ENCODE measurements at places on chromosomes 5 and 9. TPM values are rescaled to one million over a fixed set of nuclear protein-coding genes. Genes with fewer than 3 reads are reported as not detected.

DNA sequence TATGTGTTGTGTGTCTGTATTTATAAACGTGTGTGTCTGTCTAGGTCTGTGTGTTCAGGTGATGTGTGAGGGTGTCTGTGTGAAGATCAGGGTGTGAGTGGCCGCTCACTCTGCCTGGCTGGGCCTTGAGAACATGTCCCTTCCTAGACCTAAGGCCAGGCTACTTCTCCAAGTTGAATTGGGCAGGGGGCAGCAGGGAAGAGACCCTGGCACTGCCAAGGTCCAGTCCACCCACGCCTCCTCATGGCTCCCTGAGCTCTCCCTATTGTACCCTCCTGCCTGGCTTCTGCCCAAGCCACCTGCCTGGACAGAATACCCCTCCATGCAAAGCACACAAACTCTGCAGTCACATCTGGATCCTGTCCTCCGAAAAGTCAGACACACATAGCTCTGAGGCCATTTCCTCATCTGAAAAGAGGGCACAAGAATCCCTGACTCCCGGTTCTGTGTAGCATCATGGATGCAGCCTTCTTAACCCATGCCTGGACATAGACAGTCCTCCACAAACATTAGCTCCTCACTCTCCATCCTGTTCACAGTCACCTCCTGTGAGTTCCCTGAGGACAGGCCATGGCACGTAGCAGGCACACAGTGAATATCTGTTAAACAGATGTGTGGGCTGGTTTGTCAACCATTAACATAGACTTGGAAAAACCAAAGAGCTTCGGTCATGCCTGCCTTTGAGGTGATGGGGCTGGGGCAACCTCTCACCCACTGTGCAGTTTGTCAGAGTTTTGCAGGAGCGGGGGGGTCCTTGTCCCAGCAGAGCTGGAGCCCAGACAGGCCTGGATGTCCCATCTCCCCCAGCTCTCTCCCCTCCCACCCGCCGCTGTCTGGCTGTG, 167.8 kb upstream of the MVB12B start:
- no peak overlapping the region for H3K4me3 ChIP-seq
- H3K27me3 ChIP-seq: peaks cover 16% of the 10 kb centered on the region
- DNase-seq: no peak
- no peak overlapping the region for H3K27ac ChIP-seq

- H3K36me3 ChIP-seq: no peaks in the 10 kb centered on the region
- H3K27ac ChIP-seq: no peak overlapping the region
- peaks cover 3% of the 10 kb centered on the region for H3K4me1 ChIP-seq
- H3K27me3 ChIP-seq: peaks cover 39% of the 10 kb centered on the region
- H3K4me3 ChIP-seq: no peak overlapping the region
Observed at GRCh38 chr5:483434-484140, 40.6 kb downstream of the EXOC3 start.

GRCh38 chr5:170161069-170161468, 55.4 kb downstream of the FOXI1 start:
- no peak overlapping the region for H3K4me3 ChIP-seq
- no peaks in the 10 kb centered on the region for H3K4me1 ChIP-seq
- no peaks in the 10 kb centered on the region for H3K27me3 ChIP-seq
- no peak for DNase-seq
- no peaks in the 10 kb centered on the region for H3K36me3 ChIP-seq

DNA sequence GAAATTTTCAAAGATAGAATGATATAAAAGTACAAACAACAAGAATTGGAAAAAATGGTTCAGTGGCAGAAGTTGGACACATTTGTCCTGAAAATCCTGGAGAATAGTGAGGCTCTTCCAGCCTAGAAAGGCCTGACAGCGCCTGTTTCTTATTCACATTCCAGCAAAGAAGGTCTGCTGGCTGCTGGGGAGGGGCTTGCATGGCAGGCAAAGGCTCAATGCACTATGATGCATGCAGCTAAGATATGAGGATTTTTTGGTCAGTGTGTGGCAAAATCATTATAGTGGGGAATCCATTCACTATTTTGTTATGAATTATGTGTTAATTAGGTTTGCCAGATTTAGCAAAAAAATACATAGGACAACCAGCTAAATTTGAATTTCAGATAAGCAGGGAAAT, 243.9 kb upstream of the SLC30A5 start:
- H3K4me3 ChIP-seq: no peak overlapping the region
- H3K36me3 ChIP-seq: no peaks in the 10 kb centered on the region
- no peak overlapping the region for H3K27ac ChIP-seq

DNA sequence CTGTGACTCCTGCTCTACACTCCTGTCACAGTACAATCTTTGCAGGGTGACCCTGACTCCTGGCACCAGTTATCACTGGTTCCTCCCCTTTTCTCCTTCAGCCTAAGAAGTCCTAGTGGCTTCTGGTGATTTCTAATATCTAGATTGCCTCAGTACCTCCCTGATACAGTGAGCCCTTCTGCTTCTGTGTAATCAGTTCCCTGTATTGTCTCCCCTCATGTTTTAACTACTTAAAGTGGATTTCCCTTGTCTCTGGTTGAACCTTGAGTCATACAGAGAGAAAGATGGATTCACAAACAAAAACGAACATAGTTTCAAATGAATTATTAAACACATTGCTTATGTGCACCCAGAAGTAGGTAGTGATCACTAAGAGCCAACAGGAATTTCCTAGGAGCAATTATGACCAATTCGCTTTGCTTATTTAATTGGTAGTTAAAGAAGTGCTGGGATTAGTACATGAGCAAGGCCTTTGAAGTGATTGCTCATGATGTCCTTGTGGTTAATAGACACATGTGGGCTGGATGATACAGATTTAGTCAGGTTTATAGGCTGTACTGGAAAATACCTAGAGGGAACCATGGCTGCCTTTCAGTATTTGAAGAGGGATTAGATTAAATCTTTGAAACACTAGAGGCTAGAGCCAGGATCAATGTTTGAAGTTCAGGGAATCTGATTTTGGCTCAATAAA, 145.8 kb upstream of the MEF2C start:
- H3K27ac ChIP-seq: no peak overlapping the region
- H3K36me3 ChIP-seq: no peaks in the 10 kb centered on the region
- H3K4me1 ChIP-seq: no peaks in the 10 kb centered on the region
- no peaks in the 10 kb centered on the region for H3K27me3 ChIP-seq

- no peak for DNase-seq
- no peak overlapping the region for H3K4me3 ChIP-seq
- H3K4me1 ChIP-seq: no peaks in the 10 kb centered on the region
- H3K36me3 ChIP-seq: no peaks in the 10 kb centered on the region
- H3K27ac ChIP-seq: no peak overlapping the region
Observed at GRCh38 chr5:91487420-91487819, 104.3 kb upstream of the ARRDC3 start.

DNA sequence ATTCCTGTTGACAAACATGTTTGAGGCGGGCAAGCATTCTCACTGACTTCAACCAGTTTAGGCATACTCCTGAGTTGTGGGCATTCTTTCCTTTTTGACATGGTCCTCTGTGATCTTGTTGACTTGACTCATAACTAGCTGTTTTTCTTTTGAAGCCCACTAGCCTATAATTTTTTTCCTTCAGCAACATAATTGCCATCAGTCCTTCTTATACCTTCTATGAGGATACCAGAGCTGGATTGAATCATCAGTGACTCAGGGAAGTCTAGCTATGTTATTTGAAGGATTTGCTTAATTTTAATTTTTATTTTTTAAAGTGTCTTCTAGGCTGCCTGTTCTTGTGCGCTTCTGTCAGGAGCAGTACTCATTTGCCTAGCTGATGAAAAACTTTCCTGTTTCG, 259.5 kb downstream of the NR3C1 start:
- no peaks in the 10 kb centered on the region for H3K4me1 ChIP-seq
- H3K4me3 ChIP-seq: no peak overlapping the region
- H3K27ac ChIP-seq: peak overlapping the region; percentile 21
- peaks cover 12% of the 10 kb centered on the region for H3K36me3 ChIP-seq
- no peak for DNase-seq
- no peaks in the 10 kb centered on the region for H3K27me3 ChIP-seq

- H3K27me3 ChIP-seq: peaks cover 7% of the 10 kb centered on the region
- no peak overlapping the region for H3K4me3 ChIP-seq
- H3K27ac ChIP-seq: no peak overlapping the region
- no peaks in the 10 kb centered on the region for H3K36me3 ChIP-seq
- H3K4me1 ChIP-seq: peaks cover 30% of the 10 kb centered on the region
Observed at GRCh38 chr5:124740071-124740470, 6.4 kb downstream of the ZNF608 start.

- no peak overlapping the region for H3K4me3 ChIP-seq
- DNase-seq: no peak
- H3K4me1 ChIP-seq: no peaks in the 10 kb centered on the region
- no peak overlapping the region for H3K27ac ChIP-seq
- H3K36me3 ChIP-seq: no peaks in the 10 kb centered on the region
- peaks cover 10% of the 10 kb centered on the region for H3K27me3 ChIP-seq
Observed at GRCh38 chr9:133976887-133977286, 15.2 kb downstream of the VAV2 start.

- DNase-seq: no peak
- H3K4me3 ChIP-seq: no peak overlapping the region
- H3K27ac ChIP-seq: no peak overlapping the region
- H3K4me1 ChIP-seq: no peaks in the 10 kb centered on the region
- H3K36me3 ChIP-seq: peaks cover 3% of the 10 kb centered on the region
Observed at GRCh38 chr5:143164557-143164956, 238.9 kb downstream of the NR3C1 start.

DNA sequence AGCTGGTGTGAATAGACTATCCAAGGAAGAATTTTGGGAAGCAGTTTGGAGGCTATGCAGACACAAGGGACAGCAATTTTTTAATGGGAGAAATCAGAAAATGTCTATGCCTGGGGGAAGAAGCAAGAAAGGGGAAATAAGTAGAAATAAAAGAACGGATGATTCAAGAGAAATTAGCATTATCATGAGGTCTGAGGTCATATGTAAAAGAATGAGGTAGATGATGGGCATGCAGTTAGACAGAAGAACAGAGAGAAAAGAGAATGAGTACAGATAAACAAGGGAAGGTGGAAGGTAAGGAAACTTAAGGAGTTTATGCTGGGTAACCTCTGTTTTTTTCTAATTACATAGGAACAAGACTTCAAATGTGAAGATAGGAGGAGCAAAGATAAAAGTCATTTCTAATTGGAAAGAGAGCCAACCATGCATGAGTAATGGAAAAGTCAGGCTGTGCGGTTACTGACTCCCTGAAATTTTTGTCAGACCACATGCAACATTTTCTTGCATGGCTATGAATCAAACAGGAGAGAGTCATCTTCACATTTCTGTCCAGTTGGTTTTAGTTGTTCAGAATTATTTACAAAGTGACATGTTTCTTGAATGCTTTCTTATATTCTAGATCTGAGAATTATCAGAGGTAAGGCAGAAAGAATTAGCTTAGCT, 101.0 kb upstream of the PIK3R1 start:
- no peaks in the 10 kb centered on the region for H3K27me3 ChIP-seq
- H3K36me3 ChIP-seq: no peaks in the 10 kb centered on the region
- H3K4me3 ChIP-seq: no peak overlapping the region
- no peaks in the 10 kb centered on the region for H3K4me1 ChIP-seq
- no peak for DNase-seq

- H3K4me1 ChIP-seq: no peaks in the 10 kb centered on the region
- H3K27me3 ChIP-seq: no peaks in the 10 kb centered on the region
- no peaks in the 10 kb centered on the region for H3K36me3 ChIP-seq
- no peak for DNase-seq
Observed at GRCh38 chr9:105879181-105879580, 184.8 kb downstream of the TMEM38B start.

- no peaks in the 10 kb centered on the region for H3K36me3 ChIP-seq
- H3K4me3 ChIP-seq: peak within 1 kb of the TSS; percentile 27
- peaks cover 54% of the 10 kb centered on the region for H3K27me3 ChIP-seq
- no peak for DNase-seq
Observed at GRCh38 chr9:117414906-117415331, at the start of gene ASTN2. Gene ASTN2 (minus strand): TSS chr9:117415057. CDS start chr9:117414938, 119 bp downstream.

DNA sequence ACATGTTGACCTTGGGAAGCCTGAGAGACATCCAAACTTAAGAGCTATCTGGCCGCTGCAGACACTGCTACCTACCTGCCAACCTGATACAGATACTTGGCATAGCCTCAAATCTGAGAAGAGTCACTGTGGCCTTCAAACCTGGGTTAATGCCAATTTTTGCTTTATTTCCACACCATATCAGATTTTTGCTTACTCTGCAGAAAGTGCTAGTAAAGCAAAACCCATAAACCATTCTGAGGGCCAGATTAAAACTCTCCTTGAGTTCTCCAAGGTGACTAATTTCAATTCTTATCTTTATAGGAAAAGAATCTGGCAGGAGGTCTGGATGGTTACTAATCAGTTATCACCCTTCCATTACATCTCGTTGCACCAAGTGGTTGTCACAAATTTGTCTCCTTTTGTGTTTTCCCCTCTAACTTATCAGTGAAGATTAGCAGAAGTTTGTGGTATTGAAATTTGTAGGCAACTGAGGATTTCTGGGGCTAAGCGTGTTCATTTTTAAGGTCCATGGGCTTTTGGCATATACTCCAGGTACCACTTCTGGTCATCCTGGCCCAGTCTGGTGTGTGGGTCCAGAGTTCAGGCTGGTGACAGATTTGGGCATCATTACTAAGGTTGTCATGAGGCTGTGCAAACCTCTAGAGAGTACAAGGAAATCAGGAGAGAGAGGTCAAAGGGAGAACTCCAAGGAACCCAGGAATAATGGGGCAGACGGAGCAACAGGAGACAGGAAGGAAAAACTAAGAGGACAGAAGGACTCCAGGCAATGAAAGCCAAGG, 177.9 kb downstream of the TSSK1B start:
- no peak overlapping the region for H3K27ac ChIP-seq
- DNase-seq: no peak
- no peaks in the 10 kb centered on the region for H3K27me3 ChIP-seq
- no peak overlapping the region for H3K4me3 ChIP-seq

DNA sequence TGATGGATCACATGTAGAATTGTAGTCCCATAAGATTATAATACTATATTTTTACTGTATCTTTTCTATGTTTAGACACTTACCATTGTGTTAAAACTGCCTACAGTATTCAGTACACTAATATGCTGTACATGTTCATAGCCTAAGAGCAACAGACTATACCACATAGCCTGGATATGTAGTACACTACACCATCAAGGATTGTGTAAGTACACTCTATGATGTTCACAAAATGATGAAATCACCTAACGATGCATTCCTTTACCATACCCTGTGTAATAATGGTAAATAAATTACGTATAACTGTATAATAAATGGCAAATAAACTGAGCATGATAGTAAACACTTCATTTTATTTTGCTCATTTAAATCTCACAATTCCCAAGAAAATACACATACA, 60.3 kb downstream of the RICTOR start:
- no peaks in the 10 kb centered on the region for H3K4me1 ChIP-seq
- no peak overlapping the region for H3K4me3 ChIP-seq
- H3K27me3 ChIP-seq: no peaks in the 10 kb centered on the region
- peaks cover 22% of the 10 kb centered on the region for H3K36me3 ChIP-seq
- no peak for DNase-seq

HEMGN gene
- 16.9 TPM for total RNA-seq

C9 gene
- 0.19 TPM for total RNA-seq

MLANA gene
- not detected for total RNA-seq

CBY3 gene
- total RNA-seq: 0.19 TPM
